Suprapubic skin (tissue), 4 donors: ENCODE measurements at places on chromosomes 3 and 15.

DNA sequence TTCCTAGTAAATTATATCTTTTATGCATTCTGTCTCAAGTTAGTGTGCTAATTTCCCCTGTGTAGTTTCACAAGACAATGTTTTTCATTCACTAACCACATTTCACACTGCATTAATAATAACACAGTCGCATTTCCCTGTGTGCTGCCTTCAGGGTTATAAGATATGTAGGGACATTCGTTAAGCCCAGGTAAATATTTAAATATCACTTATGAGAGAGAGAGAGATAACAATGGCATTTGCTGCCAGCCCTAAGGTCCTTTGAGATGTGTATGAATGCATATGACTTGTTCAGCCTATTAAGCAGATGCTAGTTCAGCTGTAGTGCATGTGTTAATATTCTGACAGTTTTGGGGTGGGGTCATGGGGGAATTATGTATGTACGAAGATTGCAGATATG is 876.7 kb downstream of the NAALADL2 start:
- no peak for DNase-seq

DNA sequence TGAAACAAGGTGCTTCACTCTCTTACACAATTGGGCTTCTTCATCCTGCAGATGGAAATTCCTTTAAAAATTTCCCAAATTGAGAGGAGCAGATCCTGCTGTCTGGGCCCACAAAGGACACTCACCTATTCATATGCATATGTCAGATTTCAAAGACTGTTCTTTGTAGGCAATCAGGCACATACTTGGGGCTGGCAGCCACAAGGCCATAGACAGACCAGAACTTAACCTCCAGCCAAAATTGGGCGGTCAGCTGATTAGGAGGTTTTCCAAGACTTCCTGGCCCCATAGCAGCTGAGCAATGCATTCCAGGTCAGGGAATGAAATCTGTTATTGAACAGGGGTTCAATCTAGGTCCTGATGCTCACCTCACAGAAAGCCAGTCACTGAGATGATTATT is 15.0 kb upstream of the HPS3 start:
- DNase-seq: no peak

GRCh38 chr3:45011756-45012508 is 14.2 kb upstream of the CLEC3B start:
- DNase-seq: no peak

GRCh38 chr3:38738630-38739395 is 77.2 kb downstream of the SCN10A start:
- no peak for DNase-seq

- DNase-seq: no peak
These were observed 48.6 kb upstream of the CAPN7 start for GRCh38 chr3:15157441-15157840.
